ENCODE measurements at places on chromosomes 16 and 17. TPM values are rescaled to one million over a fixed set of nuclear protein-coding genes. Genes with fewer than 3 reads are reported as not detected.

Gene C16orf54
- 0.20 TPM for polyA plus RNA-seq

Gene KATNIP
- polyA plus RNA-seq = 7.6 TPM

Gene TSPAN10
- 1.2 TPM for polyA plus RNA-seq

Gene FNDC8
- polyA plus RNA-seq = not detected

Gene PLEKHG4
- 7.2 TPM for polyA plus RNA-seq

Gene PMP22
- polyA plus RNA-seq = 243 TPM

Gene KLHL10
- polyA plus RNA-seq = 0.40 TPM

Gene KRT36
- not detected for polyA plus RNA-seq

Gene CACNG5
- polyA plus RNA-seq = not detected

Gene GP2
- not detected for polyA plus RNA-seq

- no peak for DNase-seq
Observed at GRCh38 chr16:30027588-30028437, 3.3 kb downstream of the TLCD3B start.

DNA sequence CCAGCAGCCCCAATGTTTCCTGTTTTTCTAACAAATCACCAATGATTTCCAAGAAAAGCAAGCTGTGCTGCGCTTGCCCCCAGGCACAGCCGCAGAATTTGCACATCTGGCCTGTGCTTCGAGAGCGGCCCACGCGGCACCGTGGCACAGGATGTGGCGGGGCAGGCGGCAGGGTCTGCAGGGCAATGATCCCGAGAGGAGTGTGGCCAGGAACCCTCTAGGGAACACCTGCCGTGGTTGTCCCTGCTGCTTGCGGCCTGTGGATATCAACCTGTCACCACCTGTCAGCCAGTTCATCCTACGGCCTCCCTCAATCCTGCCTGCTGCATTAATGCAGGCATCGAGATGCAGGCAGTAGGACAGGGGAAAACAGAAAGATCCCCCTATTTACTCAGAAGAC is 24.0 kb downstream of the PIK3R5 start:
- no peak for DNase-seq

DNA sequence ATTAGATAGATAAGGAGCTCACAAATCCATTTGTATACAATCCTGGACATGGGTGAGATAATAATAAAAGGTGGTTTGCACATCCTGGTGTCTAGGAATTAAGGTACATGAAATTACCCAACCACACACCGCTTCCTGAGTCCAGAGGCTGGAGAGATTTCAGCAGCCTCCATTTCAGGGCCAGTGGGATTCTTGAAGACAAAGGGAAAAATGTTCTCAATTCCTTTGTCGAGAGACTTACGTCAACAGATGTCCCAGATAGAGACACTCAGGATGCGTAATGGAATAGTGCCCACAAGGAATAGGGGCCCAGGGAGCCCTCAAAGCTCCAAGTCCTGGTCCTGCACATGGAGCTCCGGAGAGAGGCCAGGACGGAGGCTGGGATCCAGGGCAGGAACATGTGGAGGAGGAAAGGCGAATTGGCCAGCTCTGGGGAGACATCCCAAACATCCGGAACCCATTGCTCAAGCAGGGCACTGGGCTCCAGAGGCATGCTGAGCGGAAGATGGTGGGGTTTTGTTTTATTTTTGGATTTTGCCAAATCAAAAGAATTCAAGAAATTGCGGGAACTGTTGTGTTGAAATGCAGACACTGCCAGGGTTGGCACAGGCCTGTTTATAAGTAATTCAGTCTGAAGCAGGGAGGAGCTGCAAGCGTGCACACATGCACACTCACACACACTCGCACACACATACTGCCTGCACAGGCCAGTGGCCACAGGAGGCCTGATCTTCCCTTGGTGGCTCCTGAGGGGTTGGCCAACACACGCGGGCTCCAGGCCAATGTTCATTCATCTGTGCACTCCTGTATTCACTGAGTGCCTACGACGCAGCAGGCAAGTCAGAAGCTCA is 97.2 kb downstream of the NOG start:
- DNase-seq = no peak

GRCh38 chr17:17322516-17323510 is 19.6 kb downstream of the NT5M start:
- DNase-seq = no peak

GRCh38 chr16:66961065-66961744 is at the start of gene CES3:
Gene CES3, plus strand, starts transcription at chr16:66961266. Its CDS starts 42 bp downstream, at chr16:66961308.
- DNase-seq = no peak

DNA sequence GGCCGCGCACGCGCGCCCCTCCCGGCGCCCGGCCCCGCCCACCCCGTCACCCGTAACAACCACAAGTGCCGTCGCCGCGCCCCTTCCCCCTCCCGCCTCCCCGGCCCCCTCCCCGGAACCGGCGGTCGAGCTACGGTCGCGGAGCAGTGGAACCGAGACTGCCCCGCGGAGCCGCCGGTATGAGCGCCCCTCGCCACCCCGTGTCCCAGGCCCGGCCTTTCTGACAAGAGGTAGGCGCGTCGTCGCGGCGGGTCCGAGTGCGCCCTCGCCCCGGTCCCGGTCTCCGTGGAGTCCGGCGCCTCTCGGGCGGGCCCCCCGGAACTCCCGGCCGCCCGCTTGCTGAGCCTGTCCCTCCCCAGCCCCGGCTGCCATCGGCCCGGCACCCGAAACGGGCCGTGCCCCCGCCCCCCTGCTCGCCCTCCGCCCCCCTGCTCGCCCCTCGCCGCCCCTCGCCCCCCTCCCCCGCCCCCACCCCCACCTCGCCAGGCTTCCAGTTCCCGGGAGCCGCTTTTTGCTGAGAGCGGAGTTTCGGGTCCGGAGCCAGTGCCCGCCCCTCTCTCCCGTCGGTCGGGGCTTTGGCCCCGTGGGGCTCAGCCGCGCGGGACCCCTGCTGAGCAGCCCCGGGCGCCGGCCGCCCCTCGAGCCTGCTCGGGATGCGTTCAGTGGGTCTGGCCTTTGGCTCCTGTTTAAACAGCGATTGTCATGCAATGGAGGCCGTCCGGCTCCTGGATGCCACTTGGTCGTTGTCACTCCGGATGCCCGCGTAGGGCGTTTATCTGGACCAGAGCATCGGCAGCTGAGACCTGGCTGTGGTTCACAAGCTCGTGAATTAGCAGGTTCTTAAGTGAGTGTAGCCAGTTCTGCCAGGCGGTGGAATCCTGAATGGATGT is at the start of gene SEC14L1:
TSS of gene SEC14L1 (plus strand) at position 92 of the 890 bp plus-strand sequence. CDS start 2,628 bp downstream, outside the sequence.
- DNase-seq = no peak

- DNase-seq = no peak
Observed at GRCh38 chr17:78747488-78747887, 34.6 kb downstream of the CYTH1 start.

- DNase-seq = peak; percentile 96
Observed at GRCh38 chr16:71288890-71289731, at the start of gene CMTR2. Gene CMTR2, minus strand, starts transcription at chr16:71289402. Its CDS starts 3,482 bp downstream, at chr16:71285920.

DNA sequence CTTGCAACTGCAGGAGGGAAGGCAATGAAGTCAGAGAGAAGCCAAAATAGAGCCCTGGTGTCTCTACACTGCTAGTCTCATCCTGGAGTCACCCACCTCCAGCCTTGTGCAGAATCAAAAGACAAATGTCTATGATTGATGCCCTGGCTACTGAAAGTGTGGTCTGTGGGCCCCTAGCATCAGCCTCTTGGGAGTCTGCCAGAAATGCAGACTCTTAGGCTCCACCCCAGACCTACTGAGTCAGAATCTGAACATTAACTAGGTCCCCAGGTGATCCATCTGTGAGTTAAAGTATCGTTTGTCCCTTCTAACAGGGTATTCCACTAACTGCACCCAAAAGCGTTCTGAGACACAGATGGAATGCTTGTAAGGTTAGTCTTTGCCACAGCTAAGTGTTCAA is 21.2 kb downstream of the EARS2 start:
- no peak for DNase-seq

DNA sequence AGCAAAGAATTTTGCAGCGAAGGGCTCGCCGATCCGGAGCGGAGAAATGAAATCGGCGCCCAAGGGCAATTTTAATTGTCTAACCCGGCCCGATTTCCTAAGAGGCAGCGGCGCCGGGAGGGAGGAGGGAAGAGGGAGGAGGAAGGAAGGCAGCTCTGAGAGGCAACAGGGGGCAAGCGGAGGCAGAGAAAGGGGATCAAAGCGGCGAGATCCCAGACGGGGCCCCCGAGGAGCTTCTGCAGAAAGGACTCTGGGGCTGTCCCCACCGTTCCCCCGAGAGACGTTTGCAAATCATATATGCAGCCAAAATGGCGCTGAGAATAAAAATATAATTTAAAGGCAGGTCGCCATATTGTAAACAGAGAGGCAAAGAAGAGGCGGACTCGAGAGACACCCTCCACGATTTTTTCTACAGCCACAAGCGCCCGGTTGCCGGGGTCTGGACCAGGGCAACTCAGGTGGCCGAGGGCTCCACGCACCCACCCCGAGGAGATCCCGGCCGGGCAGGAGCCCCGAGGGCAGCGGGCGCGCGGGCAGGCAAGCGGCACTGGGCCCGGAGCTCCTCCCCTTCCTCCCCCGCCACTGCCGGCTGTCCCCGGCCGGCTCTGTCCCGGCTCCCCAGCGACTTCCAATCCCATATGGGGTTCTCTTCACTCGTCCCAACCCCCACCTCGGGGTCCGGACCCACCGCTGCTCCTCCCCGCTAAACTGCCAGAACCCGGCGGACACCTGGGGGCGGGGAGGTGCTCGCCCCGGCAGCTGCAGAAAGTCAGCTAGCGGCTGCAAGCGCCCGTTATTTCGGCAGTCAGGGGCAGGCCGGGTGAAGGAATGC is 1.9 kb downstream of the PHF12 start:
- peak; percentile 64 for DNase-seq

DNA sequence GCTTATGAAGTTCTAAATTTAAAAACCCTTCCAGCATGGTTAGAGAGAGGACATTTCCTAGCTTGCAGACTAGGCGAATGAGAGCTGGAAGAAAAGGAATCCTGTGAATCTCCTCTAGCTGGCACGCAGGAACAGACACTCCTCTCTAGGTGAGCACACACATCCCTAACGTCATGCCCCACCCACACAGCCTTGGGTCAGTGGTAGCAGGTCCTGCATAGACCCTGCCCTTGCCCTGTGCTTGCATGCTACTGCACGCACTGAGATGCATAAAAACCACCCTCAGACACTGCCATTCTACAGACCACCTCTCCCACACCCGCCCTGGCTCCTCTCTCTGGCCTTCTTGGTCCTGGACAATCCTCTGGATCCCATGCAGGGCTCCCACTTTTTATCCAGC is 23.5 kb downstream of the CES1 start:
- no peak for DNase-seq

GRCh38 chr17:79043191-79043930 is 19.4 kb downstream of the C1QTNF1 start:
- no peak for DNase-seq

- no peak for DNase-seq
Observed at GRCh38 chr16:65875381-65876055, 491.0 kb upstream of the CDH5 start.

- no peak for DNase-seq
Observed at GRCh38 chr17:57985675-57985974, 2.4 kb downstream of the VEZF1 start.

DNA sequence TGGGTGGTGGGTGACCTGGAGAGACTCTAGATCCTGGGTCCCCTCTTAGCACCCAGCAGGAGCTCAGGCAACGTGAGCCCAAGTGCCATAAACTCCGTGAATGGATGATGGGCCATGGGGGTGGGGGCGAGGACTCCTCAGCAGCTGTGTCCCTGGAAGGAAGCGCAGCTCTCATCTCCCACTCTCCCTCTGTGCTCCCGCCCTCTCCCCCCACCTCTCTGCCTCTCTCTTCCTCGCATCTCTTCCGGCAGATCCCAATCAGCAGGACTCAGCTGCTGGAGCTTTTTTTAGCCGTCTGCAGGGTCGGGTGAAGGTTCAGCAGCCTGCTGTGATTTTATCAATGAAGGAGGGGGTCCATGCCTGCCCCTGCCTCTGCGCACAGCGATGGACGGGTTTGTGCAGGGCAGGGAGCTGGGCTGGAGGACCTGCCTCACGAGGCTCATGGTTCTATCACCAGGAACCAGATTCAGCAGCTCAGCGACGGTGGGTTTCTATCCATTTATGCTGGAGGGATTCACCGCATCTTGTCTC is 8.3 kb downstream of the CCR7 start:
- DNase-seq = peak; percentile 68

DNA sequence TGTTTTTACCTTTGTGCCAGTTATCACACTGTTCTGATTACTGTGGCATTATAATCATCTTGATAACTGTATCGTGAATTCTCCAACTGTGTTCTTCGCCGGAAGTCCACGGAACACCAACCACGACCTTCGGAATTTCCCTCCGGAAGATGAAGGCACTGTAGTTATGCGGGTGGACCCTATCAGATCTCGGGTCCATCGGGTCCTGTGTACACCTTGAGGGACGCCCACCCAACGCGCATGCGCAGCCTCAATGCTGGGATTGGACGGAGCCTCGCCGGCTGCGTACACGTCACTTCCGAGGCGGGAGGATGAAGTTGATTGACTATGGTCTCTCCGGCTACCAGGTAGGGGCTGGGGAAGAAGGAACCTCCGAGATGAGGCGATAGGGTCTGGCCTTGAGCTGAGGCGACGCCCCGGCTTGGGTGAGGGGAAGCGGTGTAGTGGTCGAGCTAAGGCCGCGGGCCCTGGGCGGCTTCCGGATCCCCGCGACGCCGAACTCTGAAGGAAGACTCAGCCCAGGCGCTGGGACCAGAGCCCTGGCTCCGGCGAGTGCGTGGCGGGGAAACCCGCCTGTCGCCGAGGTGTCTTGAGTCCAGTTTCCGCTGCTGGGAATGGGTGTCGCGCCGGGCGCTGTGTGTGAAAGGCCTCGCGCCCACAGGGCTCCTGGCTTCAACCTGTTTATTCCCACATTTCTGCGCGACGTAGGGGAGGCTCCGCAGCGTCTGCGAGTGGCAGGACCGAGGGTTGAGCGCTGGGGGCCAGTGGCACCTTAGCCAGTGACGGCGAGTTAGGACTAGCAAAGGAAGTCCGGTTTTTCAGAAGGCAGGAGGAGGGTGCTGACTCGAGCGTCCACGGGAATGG is at the start of gene DHRS7B:
TSS of gene DHRS7B (plus strand) at position 320 of the 864 bp plus-strand sequence. CDS start at position 328, 8 bp downstream.
- peak; percentile 95 for DNase-seq

GRCh38 chr17:50266384-50267073 is 7.7 kb upstream of the TMEM92 start:
- DNase-seq = peak; percentile 92

- no peak for DNase-seq
Observed at GRCh38 chr17:60675997-60676396, 1.7 kb upstream of the BCAS3 start.
